ENCODE measurements at places on chromosomes 12 and 14.

- no peak for DNase-seq
These were observed 128.4 kb downstream of the FOXA1 start for GRCh38 chr14:37466623-37467088.

- DNase-seq = no peak
These were observed 19.5 kb upstream of the CRACR2A start for GRCh38 chr12:3772380-3772779.

GRCh38 chr14:104019029-104019428, 66.5 kb upstream of the ASPG start:
- no peak for DNase-seq

- DNase-seq = no peak
These were observed 1275.7 kb upstream of the FLRT2 start for GRCh38 chr14:84254290-84254689.

DNA sequence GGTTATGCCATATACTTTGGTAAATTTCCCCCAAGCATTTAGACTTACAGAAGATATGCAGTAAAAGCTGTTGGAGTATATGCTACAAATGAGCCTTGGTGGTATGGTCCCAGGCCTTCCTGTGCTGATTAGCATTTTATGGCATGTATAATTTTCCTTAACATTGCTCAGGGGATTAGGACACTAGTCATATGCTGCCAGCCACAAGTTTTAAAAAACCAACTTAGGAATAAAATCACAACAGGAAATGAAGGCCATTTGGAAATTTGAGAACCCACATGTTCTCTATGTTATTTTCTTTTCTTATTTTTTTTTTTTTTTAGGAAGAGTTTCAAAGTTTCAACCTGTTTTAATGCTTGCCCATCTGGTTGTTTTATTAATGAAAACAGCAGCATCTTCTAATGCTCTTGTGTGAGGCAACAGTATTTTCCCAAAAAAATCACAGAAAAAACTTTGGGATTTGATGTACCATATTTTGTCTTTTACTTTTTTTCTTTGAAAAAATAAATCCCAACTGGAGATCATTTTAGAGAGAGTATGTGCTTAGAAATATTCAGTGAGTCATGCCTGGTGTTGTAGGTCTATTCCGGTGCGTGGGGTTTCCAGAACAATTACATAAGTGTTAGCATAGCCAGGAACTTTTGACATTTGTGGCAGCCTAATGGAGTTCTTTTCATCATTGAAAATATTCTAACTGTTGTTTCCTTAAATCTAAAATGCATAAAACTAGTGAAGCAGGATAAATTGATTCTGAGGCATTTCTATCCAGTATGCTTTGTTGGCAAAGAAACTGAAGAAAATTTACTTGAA, 21.7 kb upstream of the DUSP6 start:
- DNase-seq = no peak

- DNase-seq = no peak
These were observed 44.0 kb upstream of the FRMD6 start for GRCh38 chr14:51607711-51608110.

DNA sequence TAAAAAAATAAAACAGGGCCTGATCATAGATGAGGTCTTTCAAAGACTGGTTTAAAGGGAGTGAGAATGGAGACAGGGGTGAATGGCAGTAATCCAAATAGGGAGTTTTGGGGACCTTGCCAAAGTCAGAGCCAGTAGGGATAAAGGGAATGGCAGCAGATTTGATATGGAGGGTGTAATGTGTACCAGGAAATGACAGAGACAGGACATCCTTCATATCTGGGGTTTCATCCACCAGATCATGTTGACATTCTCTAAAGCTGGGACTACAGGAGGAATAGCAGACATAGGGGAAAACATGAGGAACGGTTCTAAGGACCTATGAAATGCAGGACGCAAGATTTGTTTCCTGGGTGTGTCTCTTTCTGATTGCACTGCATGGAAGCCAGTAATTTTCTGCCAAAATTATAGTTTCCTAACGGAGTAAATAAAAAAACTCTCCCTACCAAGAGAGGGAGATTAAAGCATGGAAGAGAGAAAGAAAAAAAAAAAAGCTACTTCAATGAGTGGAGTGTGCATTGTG, 169.9 kb downstream of the PRKD1 start:
- DNase-seq = no peak

DNA sequence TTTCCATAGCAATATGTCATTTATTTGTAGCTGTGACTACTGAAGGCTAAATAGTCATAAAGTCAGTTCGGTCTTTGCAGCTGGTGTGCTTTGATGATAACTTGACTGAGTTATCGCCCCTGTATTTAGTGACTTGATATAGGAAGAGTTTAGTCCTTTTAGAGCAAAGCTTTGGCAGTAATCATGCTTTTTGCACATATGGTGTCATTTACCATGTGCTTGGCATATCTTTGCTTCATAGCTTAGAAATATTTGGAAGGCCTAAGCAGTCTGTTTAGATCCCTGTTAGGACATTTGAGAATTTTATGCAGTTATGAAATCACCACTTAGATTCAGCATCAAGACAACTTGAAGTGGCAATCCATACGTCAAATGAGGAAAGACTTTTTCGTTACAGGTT, 31.6 kb downstream of the POLR3B start:
- DNase-seq = no peak

DNA sequence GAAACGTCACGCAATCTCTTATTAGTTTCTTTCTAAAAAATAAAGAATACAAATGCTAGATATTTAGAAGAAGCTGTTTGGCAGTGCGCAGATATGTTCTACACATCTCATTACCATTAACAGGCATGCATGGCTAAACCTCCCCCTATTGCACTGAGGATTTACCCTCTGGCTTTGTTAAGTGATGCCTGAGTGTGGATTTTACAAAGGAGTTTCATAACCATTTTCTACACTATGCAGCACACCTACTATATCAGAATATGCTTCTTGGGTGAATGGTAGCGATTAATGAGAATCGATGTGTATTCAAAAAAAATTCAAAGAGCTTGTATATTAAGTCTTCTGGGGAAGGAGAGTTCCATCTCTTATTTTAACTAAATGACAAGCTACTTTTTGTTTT, 1.1 kb upstream of the RMST start:
- DNase-seq = no peak

DNA sequence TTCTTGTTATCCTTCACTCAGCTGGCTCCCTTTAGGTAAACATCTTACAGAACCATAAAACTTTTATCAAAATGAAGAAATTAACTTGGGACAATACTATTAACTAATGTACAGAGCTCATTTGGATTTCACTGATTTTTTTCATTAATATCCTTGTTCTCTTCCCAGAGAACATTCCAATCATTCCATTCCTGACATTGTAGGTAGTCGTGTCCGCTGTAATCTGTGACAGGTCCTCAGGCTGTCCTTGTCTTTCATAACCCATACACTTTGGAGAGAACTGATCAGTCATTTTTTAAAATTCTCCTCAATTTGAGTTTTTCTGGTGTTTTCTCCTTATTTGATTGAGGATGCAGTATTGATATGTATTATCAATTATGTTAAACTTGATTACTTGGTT, 916.8 kb downstream of the GALC start:
- no peak for DNase-seq

GRCh38 chr14:100653409-100653808, 66.2 kb upstream of the BEGAIN start:
- DNase-seq = peak; percentile 64

GRCh38 chr14:100712490-100712889, 14.2 kb upstream of the DLK1 start:
- no peak for DNase-seq

DNA sequence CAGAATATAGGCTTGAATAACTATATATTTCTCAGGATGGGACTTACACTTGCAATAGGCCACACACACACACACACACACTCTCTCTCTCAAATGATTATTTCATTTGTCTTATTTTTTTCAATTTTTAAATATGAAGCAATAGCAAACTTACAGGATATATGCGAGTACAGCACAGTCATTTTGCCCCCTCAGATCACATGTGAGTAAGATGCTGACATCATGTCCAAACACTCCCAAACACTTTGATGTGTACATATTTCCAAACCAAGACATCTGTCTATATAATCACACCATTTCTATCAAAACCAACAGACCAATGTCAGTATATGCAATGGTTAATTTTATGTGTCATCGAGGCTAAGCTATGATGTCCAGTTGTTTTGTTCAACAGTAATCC, 1535.9 kb upstream of the FLRT2 start:
- no peak for DNase-seq

- DNase-seq = no peak
These were observed 46.7 kb upstream of the BCL7A start for GRCh38 chr12:121975021-121975420.

DNA sequence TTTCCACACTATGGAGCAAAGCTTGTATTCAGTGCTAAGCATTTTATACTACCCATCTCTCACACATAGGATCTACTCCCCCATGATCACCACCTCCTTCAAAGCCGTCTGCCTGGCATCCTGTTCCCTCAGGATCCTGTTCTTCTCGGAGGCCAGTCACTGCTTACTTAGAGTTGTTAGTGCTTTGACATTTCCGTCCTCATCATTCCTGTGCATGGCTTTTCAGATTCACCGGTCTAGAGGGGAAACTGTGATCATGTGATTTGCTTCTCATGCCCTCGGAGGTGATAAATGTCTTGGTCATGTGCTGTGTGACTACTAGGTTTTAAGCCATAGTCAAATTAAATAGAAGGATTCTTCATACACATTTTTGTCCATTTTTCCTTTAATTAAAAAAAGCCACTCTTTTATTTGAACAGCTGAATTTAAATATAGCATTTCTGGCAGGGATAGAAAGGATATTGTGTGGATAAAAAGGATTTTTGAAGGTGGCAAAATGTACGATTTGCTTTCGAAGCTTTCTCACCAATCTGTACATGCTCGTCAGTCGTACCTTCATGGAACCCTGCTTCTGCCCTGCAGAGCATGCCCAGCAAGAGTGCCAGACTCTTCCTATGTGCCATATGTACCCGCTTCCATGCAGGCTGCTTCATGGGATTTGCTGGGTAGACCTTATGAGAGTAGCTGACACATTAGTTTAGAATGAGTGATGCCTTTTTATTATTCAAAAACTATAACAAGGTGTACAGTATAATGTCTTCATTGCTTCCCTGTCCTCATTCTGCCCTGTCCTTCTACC, 53.3 kb downstream of the BMAL2 start:
- no peak for DNase-seq

DNA sequence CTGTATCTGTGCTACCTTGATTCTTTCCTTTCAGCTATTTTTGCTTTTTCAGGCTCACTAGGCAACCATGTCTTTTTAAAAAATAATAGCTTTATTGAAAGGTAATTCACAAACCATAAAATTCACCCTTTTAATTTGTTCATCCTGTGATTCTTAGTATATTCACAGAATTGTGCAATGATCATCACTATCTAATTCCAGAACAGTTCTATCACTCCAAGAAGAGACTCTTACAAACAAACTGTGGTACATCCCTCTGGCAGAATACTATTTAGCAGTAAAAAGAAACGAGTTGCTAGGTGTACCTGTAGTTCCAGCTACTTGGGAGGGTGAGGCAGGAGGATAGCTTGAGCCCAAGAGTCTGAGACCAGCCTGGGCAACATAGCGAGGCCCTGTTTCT, 14.8 kb downstream of the CREBL2 start:
- no peak for DNase-seq

GRCh38 chr14:89858089-89858488, 96.4 kb downstream of the EFCAB11 start:
- no peak for DNase-seq

- no peak for DNase-seq
These were observed 412.9 kb downstream of the RAD51B start for GRCh38 chr14:68232300-68233055.

GRCh38 chr14:20347747-20348146, 4.3 kb downstream of the PARP2 start:
- DNase-seq = no peak

DNA sequence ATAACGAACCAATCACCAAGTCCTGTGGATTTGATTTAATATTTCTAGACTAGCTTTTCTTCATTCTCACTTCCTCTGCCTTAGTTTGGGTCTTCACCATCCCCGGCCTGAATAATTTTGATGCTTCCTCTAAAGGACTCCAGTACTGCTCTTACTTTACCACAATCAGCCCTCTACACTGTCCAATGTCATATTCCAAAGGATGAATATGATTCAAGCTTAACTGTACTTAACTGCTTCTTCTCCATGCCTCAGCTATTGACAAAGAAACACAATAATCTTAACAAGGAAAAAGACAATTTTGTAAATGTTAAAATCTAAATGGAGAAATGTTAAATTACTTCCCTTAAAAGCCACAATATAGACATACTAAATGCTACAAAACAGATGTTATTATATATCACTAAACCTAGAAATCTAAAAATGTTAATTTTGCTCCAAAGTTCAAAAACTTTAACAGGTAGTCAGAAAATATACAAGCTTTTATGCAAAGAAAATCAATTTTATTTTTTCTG, 70.2 kb downstream of the STXBP6 start:
- DNase-seq = no peak

- no peak for DNase-seq
These were observed 6.5 kb downstream of the KRT5 start for GRCh38 chr12:52513736-52514135.

DNA sequence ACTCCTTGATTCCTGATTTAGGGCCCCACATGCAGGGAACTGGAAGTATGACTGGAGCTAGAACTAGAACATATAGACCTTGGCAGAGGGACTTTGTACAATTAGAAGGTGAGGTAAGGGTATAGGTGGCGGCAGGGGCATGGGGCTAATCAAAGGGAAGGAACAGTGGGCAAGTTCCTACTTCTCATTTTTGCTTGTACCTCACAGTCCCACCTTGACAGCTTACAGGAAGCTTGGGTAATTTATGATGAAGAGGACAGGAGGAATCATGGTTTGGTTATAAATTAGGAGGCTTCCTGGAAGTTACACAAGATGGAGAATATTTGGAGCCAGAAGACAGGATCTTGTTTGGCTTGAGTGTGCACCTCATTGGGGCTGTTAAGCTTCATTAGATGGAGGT, 33.4 kb downstream of the SUSD6 start:
- no peak for DNase-seq

- peak; percentile 4 for DNase-seq
These were observed 139.7 kb downstream of the PRIMA1 start for GRCh38 chr14:93648440-93649168.

DNA sequence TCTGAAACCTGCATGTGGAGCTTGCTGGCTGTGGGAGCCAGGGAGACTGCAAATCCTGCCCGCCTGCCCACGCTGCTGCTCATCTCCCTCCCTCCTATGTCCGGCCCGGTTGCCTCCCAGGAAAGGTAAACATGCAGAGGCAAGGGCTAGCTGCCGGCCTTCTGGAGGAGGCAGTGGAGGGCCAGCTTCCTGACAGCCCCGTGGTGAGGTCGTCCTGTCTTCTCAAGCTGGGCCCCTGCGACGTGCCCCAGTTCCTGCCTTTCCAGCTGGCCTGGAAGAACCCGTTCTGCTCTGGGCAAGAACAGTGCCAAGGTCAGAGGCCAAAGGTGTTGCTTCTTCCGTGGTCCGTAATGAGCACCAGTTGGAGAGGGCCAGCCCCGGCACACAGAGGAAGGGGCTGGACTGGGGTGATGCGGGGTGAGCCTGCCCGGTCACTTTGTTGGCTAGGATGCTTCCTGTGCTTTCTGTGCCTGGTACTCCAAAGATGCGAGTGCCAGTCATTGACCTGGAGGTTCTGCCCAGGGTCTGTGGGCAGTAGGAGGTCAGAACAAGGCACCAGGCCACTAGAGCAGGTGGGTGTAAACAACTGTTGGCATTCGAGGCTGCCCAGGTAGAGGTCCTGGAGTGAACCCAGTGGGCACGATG, 25.3 kb downstream of the TPCN1 start:
- DNase-seq = no peak
